ENCODE measurements at places on chromosomes 2 and 18.

DNA sequence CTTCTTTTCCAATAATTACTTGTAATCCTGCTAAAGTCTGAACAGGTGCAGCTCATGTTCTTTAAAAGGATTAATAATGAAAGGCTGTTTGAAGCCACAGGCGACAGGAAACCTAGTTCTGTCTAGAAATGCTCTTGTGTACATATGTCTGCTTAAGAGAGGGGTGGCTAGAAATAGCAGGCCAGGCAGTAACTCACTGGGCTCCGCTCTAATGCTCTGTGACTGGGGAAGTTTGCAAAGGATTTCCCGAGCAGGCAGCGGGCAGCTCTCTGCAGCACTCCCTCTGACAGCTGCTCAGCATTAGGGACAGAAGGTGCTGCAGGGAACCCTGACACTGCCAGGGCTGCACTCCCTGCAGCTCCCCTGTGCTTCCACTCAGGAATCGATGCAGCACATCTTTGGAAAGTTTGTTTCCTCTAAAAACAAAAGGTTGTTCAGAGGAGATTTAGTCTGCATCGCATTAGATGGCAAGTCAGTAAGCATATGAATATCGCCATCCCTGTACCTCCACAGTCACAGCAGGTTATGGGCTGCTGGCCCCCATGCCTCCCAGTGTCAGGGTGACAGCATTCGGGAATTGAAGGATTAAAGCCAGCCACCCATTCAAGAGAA is 33.1 kb upstream of the TTC39C start:
- no peak for DNase-seq

DNA sequence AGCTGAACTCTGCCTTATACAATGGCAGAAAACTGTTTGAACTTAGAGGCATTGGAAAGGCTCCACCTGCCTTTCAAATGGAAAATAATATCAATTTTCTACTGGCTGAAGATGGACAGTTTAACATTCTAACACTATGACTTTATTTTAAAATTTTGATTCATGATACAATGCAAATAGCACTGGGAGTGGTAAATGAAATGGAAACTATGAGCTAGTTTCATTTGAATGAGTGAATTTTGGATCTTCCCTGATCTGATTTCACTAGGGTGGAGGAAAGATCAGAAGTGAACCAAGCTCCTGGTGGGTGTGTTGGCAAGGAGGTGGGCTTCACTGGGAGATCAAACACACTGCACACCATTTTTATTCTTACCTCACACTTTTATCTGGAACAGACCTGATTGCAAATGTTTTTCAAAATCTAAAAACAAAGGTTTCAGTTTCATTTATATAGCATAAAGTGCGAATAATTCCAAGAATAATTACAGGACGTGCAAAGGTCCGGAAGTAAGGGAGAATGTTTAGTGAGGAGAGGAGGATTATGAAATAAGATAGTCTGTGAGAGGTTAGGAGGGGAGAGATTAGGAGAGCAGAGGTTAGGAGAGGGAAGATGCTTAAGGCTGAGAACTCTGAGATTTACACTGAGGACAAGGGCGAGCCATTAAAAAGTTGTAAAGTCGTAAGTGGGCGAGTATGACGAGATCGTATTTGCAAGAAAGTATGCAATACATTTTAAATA is 18.6 kb upstream of the MBP start:
- no peak for DNase-seq

- no peak for DNase-seq
Observed at GRCh38 chr2:238238766-238239542, 884 bp downstream of the HES6 start.

- no peak for DNase-seq
Observed at GRCh38 chr2:168371273-168372019, 84.6 kb upstream of the CERS6 start.

All from SHP77 treated with DMSO at 0.1 percent for 48 hours (cell line).